ENCODE measurements at places on chromosomes 3 and 15.

DNA sequence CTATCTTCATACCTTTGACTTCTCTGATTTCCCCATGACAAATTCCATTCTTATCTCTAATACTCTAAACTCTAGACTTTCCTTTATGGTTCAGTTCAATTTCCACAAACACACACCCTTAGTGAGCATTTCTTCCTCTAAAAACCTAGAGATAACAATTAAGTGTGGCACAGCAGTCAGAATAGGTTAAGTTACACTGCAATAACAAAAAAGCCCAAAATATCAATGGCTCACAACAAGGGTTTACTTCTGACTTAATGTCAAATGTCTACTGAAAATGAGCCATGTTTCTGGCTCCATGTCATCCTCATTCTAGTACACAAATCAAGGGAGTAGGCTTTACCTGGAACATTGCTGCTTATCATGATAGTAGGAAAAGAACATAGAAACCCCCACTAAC, 123.8 kb downstream of the TAFA4 start:
- no peak for DNase-seq

GRCh38 chr15:39393575-39394335, 187.1 kb upstream of the THBS1 start:
- DNase-seq: no peak

- no peak for DNase-seq
These were observed 1.2 kb upstream of the ITIH4 start for GRCh38 chr3:52831500-52832301.

- DNase-seq: no peak
These were observed 50.4 kb downstream of the CCNL1 start for GRCh38 chr3:157109267-157110141.

- DNase-seq: no peak
These were observed 51.4 kb upstream of the GK5 start for GRCh38 chr3:142276781-142277180.

DNA sequence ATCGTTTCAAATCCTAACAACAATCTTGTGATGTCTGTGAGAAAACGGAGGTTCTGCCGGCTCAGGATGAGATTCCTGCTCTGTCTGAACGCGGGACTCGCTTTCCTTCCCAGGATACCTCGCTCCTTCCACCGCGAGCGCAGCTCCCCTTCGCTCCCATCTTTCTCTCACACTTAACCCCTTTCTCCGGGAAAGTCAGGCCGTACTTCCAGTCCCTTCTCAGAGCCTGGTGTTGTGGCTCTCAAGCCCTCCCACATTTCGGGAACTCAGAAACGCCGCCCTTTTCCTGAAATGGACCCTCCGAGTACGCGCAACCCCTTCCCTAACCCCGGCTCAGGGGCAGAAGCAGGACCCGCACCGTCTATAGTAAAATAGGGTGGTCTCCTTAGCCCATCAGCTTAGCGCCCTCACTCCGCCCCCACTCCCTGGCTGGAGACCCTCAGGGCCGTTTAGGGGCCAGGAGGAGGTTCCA, 378 bp upstream of the FEM1B start:
- peak; percentile 25 for DNase-seq

DNA sequence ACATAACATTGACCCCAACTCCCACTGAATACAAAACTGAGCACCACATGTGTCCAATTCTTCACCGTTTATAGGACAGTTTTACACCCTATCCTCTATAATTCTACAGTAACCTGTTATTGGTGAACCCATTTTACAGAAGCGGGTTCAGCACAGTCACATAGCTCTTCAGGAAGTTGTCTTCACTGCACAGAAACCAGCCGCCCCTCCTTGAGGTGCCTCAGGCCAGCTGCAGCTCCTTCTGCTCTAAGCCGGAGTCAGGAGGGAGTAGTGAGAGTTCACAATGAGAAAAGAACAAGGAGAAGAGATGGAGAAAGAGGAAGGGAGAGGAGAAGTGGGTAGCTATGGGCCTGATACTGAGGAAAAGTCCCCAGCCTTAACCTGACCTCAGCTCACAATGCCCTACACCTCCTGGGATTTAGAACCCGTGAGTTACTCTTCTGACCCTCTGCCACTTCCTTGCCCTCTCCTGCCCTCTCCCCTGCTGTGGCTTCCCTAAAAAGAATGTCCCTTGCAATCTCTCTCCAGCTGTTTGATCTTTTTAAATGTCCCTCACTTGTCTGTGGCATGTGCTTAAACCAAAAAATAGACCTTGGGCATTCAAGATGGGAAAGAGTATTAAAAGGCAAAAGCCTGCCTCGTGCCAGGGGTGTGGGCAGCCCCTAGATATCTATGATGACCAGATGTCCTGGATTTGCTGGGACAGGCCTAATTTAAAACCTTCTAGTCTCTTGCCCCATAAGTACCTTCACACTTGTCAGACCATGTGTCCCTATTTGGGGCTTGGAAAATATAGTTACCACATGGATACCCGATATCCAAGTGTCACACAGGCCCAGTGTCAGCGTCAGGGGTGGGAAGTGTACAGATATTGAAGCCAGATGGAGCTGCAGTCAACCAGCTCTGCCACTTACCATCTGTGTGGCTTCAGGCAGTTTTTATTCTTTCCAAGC, 71.3 kb upstream of the HES1 start:
- DNase-seq: no peak

- DNase-seq: no peak
These were observed 150.7 kb downstream of the NLGN1 start for GRCh38 chr3:173548261-173548660.

DNA sequence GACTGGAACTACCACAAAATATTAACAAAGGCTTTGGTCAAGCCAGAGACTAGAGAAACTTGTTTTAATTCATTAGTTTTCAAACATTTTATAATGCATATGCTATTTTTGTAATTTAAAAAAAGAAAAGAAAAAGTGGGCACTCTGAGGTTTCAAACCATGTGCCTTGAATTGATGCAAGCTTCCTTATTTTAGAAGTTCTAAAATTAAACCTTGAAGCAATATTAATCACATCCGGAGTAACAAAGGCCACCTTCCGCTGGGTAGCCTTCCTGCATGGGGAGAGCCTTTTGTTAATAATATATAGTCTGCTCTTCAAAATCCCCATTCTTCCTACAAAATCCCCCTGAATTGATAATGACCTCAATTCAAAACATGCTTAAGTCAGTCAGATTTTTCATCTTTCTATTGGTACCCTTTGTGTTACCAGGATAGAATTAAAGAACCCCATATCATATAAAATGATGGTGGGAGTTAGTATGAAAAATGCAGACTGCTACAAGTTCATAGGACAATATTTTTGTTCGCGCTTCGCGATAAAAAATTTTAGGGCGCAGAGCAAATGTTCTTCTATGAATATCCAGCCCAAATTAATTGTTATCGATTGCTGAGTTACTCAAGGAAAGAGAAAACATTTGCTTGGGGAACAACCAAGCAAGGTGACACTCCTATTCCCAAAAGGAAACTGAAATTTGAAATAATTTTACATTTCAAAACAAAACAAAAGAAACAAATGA, 30.6 kb downstream of the LDHAL6B start:
- DNase-seq: no peak

DNA sequence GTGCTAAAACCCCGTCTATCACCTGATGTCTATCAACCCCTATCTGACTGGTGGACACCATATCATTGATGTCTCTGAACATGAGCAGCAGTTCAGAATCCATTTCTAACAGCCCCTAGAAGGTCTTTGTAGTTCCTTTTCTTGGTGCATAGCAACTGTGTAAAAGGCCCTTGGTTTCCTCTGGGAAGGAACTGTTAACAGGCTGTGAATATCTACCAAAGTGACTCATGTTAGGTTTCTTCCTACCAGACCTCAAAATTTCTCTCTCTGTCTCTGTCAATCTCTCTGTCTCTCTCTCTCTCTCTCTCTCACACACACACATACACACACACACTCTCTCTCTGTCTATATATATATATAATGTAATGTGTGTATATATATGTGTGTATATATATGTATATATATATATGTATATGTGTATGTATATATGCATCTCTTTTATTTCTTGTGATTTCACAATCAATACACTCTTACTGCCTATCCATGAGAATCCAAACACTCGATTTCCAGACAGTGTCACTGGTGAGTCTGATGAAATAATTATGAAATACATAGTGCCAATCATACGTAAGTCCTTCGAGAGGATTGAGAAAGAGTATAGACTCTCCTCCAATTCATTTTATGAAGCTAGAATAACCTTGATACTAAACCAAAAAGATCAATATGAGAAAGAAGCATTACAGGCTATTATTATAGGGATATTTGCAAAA, 335.9 kb upstream of the SLCO3A1 start:
- no peak for DNase-seq

GRCh38 chr3:89360156-89360555, 252.7 kb downstream of the EPHA3 start:
- no peak for DNase-seq

DNA sequence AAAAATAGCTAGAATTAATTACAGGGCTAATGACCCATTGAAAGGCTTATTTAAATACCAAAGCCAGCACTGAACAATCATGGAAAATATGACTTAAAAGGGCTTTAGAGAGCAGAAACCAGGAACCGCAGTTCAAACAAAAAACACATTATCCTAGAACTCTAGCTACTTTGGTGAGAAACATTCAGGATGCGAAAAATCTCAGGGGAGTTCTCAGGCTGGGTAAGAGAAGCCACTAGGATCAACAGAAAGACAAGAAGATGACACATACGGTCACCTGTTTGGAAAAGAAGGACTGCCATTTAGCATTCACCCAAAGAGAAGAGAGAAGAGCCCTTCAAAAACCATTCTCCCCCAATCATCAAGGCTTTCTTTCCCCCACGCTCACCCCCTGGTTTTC, 75.6 kb upstream of the ICE2 start:
- peak; percentile 24 for DNase-seq

All from DMS79 (cell line).